ENCODE measurements at places on chromosomes 4 and X.

- DNase-seq, result no peak
Observed at GRCh38 chr4:123787512-123788080, 391.0 kb downstream of the SPRY1 start.

GRCh38 chr4:142818031-142818430 is 28.1 kb downstream of the INPP4B start:
- DNase-seq, result no peak

GRCh38 chr4:48261281-48261680 is 8.4 kb downstream of the TEC start:
- no peak for DNase-seq

DNA sequence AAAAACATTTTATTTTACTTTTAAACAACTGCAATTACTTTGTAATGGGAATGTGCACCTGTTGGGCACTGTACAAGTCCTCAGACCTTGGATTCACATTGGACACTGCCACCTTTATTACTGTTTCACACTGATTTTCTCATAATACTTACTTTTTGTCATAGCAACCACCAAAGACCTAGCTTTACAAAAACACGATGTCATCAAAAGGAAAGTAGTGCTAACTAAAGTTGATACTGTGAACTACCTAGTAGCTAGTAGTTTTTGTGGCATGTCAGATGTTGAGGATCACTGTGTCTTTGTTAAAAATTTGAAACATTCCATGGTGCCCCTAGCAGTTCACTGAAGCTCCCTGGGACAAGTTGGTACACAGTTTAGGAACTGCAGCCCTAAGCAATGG is 62.9 kb upstream of the HOPX start:
- DNase-seq, result no peak

DNA sequence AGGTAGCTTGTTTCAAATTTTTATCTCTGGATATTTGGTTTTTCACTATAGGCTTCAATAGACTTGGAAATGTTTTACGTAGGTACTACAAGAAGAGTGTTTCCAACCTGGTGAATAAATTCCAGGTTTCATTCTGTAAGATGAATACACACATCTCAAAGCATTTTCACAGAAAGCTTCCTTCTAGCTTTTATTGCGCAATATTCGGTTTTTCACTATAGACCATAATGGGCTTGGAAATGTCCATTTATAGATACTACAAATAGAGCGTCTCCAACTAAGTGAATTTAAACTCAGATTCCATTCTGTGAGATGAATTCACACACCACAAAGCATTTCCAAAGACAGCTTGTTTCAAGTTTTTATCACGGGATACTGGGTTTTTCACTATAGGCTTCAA is 857.7 kb upstream of the HS3ST1 start:
- no peak for DNase-seq

Measured in body of pancreas (tissue), 4 donors.